ENCODE measurements at places on chromosomes 1 and 21.

DNA sequence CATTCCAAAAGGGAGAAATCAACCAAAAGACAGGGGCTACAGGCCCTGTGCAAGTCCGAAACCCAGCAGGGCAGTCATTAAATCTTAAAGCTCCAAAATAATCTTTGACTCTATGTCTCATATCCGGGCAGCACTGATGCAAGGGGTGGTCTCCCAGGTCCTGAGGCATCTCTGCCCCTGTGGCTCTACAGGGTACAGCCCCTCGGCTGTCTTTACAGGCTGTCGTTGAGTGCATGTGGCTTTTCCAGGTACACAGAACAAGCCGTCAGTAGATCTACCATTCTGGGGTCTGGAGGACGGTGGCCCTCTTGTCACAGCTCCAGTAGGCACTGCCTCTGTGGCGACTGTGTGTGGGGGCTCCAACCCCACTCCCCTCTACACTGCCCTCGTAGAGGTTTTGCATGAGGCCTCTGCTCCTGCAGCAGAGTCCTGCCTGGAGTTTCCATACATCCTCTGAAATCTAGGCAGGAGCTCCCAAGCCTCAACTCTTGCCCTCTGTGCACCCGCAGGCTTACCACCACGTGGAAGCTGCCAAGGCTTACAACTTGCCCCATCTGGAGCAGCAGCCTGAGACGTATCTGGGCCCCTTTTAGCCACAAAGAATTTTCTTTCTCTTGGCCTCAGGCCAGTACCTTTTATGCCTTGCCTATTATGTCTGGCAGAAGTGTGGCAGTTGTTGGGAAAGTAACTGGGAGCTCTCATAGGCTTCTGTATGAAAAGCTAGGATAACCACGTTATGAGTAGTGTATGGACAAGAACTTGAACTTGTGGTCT, 52.5 kb downstream of the POU2F1 start:
- DNase-seq, result no peak

- DNase-seq, result no peak
These were observed 644.2 kb downstream of the PTPRU start for GRCh38 chr1:29880556-29880955.

GRCh38 chr1:162916821-162917613, 56.0 kb upstream of the CCDC190 start:
- no peak for DNase-seq

DNA sequence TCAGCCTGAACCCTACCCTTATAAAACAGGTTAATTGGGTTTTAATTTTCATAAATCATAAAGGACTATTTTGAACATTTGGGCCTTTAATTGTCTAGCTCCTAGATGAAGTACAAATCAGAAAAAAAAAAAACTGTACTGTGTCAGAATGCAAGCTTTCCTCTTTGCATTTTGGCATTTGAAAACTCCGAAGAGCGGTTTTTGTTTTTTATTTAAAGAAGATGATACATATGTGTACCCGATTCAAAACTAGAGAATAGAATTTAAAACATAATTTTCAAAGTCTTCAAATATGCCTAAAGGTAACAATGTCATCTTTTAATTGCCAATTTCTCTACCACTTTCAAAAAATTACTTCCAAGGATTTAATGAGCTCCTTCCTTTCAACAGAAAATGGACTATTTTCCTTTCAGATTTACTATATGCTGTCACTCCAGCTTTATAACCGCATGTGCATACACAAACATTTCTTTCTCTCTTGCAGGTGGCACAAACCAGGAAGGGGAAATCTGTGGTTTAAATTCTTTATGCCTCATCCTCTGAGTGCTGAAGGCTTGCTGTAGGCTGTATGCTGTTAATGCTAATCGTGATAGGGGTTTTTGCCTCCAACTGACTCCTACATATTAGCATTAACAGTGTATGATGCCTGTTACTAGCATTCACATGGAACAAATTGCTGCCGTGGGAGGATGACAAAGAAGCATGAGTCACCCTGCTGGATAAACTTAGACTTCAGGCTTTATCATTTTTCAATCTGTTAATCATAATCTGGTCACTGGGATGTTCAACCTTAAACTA, 33.7 kb downstream of the MRPL39 start:
- DNase-seq, result no peak

- DNase-seq, result no peak
These were observed 191.5 kb downstream of the SDCCAG8 start for GRCh38 chr1:243447347-243447746.

GRCh38 chr1:160328184-160328583, 14.9 kb downstream of the COPA start:
- no peak for DNase-seq
